T-helper 1 cell (primary cell): ENCODE measurements at places on chromosomes 1 and 21.
A peak's percentile ranks its signal among the peaks of the same experiment; 100 is the strongest.

DNA sequence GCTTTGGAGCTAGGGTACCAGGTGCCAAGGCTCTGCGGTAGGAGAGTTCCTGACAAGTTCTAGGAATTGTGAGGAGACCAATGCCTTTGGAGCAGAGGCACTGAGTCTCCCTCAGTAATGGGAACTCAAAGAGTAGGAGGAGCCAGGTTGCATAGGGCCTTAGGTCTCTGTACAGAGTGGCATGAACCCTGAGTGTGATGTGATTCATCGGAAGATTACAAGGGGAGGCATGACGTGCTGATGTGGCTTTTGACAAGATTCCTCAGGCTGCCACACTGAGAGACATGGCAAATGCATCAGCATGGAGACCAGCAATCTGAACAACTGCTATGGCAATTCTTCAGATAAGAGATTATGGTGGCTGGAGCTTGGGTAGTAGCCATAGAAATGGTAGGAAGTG is 94.6 kb upstream of the SLC44A3 start:
- no peak for DNase-seq

DNA sequence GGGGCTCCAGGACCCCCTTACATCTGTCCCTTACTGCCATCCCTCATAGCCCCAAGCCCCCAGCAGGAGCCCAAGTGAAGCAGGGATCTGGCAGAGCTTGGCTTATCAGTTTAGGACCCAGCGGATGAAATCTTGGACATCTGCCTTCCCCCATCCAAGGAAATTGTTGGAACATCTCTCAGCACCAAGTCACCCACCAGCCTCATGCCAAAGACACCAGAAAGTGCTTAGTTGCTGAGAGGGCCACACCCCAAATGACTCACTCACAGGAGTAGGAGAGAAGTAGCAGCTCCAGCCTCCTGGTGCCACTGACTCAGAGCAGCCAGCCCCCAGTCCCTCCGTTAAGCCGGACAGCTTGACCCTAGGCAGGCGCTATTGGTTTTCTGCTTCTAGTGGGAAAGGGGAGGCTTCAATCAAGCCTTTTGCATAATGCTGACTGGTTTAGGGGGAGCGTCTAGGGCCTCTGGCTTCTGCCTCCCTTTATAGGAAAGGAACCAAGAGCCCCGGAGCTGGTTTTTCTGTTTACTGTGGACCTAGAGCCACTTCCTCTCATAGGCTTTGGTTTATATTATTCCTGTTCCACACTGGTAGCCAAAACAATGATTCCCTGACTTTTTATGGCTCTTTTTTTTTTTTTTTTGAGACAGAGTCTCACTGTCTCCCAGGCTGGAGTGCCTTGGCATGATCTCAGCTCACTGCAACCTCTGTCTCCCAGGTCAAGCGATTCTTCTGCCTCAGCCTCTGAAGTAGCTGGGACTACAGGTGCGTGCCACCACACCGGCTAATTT is 114.2 kb upstream of the IPO9 start:
- no peak for DNase-seq

DNA sequence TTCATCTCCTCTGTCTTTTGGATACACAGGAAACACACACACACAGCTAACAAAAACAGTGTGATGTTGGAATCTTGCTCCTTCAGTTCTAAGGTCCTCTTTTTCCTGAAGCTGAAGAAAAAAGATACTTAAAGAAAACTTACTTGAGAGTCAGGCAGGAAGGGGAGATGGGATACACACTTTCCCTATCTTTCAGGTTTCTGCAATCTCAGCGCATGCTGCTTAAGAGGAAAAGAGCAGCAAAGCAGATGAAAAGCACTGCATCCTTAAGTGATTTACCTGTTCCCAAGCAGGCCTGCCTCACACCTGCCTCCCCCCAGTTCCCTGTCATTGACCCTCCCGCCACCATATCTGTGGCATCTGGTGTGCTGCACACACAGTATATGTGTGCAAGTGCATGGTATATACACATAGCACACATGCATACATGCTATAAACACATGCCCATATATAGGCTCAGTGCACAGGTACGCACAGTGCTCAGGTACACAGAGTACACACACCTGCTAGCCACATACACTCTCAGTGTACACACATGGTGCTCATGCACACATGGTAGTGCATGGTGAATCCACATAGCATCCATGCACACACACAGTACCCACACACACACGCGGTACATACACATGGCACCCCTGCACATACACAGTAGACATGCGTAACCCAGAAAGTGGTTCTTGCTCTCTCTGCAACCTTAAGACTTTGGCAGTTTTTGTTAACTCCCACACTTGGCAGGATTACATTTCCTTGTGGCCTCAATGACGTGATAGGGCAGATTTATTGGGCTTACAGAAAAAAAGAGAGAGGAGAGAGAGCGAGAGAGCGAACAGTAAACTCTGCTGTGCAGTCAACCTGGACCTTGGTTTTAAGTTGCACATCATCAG is 166.9 kb downstream of the TOMM20 start:
- DNase-seq = no peak

- no peak for DNase-seq
Observed at GRCh38 chr1:218667781-218668516, 322.8 kb downstream of the TGFB2 start.

DNA sequence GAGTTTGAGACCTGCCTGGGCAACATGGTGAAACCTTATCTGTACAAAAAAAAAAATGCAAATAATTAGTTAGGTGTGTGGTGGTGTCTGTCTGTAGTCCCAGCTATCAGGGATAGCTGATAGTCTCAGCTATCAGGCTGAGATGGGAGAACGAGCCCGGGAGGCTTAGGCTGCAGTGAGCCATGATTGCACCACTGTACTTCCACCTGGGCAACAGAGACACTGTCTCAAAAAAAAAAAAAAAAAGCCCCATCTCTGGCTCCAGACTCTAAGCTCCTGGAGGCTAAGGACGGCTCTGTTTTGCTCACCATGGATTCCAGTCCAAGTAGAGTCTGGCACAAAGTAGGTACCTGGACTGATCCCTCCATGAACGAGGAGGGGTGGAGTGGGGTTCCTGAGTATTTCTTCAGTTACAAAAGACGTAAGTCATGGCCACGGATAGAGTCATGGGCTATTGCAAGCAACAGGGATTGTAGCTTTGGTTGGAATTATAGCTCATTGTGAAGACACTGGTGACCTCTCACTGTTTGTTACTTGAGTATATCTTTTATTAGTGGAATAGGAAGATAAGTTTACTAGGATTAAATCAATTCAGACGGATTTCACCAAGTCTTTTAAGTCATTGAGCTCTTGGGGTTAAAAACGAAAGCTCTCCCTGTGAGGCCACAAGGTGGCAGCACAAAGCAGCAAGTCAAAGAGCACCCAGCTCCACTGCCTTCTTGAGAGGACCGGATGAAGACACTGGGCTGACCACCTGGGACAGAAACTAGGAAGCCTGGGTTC is 35.6 kb upstream of the TMEM61 start:
- peak; percentile 57 for DNase-seq

DNA sequence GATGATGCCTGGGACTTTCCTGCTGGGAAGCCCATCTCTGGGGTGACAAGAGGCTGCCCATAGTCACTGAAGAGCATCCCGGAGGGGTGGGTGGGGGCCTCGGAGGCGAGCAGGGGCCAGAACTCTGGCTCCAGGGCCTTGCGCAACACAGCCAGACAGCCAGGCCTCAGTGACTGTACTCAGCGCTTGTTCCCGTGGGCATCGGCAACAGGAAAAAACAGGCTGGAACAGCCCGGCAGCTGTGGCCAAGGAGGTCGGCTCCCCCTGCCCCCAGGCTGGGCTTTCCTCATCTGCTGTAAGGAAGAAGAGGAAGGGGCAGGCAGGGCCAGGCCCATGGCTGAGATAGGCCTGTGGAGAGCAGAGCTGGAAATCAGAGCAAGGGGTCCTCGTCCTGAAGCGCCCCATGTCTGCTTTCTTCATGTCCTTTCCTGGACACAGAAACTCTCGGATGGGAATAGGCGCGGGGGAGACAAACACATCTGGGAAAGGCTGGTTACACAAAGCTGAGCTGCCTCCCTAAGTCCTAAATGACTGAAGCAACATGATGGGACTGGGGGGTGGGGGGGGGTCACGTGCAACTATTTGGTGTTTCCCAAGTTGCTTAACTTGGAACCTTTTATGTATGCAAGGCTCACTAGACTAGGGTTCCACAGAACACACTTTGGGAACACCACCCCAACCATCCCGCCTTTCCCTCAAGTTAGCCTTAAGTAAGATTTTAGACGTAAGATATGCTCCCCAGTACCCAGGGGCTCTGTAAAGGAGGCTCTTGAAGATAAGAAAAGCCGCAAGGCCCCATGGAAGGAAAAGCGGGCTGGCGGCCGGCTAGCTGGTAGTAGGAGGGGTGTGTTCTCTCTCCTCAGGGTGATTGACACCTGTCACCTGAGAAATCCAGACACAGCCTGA is 30.7 kb downstream of the HSPG2 start:
- DNase-seq = no peak

- no peak for DNase-seq
Observed at GRCh38 chr1:218259800-218260199, 25.3 kb upstream of the RRP15 start.

- no peak for DNase-seq
Observed at GRCh38 chr1:7938070-7938469, 2.6 kb downstream of the TNFRSF9 start.

- no peak for DNase-seq
Observed at GRCh38 chr1:8091691-8092090, 65.6 kb upstream of the ERRFI1 start.

DNA sequence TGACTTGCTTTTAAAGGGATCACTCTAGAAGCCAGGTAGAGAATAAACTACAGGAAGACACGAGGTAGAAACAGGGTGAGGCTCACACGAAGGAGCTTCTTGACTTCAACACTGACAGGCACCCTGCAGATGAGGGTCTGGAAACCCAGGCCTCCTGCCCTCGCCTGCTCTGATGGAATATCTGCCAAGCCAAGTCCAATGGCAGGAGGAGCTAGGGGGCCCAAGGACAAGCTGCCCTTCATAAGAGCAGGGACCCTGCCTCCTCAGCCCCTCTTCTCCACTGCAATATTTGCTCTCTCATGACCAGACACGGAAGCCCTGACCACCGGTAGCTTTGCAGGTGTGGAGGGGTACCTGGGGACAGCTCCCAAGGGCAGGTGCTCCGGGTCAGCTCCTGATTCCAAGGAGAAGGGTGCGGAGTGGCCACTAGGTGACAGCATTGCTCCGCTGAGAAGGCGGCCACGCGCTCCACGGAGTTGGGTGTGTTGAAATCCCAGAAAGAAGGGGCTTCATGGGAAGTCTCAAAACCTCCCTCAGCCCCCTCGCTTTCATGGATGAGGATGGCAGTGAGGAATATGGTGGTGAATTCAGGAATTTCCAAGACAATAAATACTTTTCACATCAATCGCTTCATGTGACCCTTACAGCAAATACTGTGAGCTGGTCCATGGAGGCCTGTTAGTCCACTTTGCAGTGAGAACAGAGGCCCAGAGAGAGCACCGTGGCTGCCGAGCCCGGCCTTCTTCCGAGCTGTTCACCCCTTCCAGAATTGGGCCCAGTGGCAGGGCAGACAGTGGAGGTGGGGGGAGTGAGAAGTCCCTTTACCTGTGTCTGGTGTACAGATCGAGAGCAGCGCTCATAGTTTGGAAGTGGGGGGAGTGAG is 33.2 kb upstream of the PAX7 start:
- DNase-seq = peak; percentile 28

DNA sequence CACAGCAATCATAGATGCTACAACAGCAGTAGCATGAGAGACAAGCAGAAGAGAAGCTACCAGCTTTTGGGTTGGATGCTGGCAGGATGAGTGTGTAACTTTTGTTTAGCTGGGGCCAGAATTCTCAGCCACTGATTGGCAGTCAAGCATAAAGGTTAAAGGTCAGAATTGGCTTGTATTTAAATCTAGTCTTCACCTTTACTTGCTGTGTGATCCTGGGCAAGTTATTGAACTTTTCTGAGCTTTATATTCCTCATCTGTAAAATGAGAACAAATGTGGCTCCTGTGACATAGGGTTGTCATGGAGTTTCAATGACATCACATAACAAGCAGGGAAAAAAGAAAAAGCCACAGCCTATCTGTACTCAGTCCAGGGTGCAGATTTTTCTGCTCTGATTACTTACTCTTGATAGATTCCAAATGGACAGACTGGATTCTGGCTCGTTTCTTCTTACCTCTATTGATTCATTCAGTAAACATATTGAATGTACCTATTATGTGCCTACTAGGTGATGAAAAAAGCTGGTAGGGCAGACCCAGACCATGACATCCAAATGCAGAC is 2.8 kb upstream of the AZIN2 start:
- no peak for DNase-seq

DNA sequence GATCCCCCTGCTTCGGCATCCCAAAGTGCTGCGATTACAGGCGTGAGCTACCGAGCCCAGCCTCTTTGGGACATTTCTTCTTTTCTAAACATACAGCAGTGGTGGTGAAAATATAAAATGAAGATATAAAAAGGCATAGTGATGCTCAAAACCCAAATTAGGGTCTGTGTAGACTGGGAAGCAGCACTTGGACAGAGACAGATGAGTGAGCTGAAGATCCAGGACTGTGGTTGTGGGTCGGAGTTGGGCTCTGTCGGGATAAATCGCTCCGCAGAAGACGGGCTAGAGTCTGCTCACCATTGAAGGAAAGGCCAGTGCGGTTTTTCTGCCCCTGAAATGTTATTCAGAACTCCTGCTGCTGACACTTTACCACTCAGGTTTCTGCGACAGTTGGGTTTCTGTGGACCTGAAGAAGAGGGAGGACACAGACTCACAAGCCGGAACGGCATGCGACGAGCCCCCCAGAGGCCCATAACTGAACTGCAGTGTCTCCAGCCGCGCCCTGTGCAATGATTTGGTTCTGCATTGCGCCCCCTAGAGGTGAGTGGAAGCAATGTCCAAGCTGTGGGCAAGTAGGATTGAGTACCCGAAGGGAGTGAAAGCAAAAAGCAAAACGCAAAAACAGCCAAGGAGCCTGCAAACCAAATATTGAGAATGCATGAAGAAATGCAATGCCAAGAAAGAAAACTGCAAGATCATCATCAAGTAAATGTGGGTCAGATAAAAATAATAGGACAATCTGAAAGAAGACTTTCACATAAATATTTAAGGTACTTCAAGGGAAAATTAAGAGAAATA is 66.6 kb downstream of the GABPA start:
- peak; percentile 78 for DNase-seq

- DNase-seq = no peak
Observed at GRCh38 chr1:58942759-58943191, 158.9 kb upstream of the JUN start.

- no peak for DNase-seq
Observed at GRCh38 chr1:41640756-41641474, 156.4 kb upstream of the EDN2 start.

DNA sequence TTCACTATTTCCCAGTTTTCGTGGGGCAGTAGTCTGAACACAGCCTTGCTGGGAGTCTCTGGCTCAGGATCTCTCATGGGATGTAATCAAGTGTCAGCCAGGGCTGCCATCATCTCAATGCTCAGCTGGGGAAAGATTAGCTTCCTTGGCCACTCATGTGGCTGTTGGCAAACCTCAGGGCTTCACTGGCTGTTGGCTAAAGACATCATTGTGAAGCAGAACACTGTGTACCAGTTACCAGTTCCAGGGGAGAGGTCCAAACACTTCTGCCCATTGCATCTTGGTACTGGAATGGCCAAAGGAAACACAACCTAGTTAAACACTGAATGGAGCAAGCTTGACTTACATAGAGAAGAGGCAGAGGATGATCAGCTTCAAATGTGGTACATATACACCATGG is 33.7 kb downstream of the AADACL4 start:
- no peak for DNase-seq

GRCh38 chr21:41209016-41209619 is 41.2 kb downstream of the BACE2 start:
- no peak for DNase-seq
